Melanocyte of skin (primary cell): ENCODE measurements at places on chromosomes 3 and 15. TPM values are rescaled to one million over a fixed set of nuclear protein-coding genes. Genes with fewer than 3 reads are reported as not detected.

The TMEM212 gene
- not detected in 2 replicates for total RNA-seq

The TMCO5A gene
- not detected in 2 replicates for total RNA-seq

The RASL12 gene
- 0.15 and 0.33 TPM in 2 replicates for total RNA-seq

The ADAM10 gene
- 145 and 229 TPM in 2 replicates for total RNA-seq

The GRM7 gene
- not detected in 2 replicates for total RNA-seq

The DNAH12 gene
- total RNA-seq = under 0.01 and 0.36 TPM in 2 replicates

The CDHR4 gene
- total RNA-seq = not detected in 2 replicates

The PLA1A gene
- 10.7 and 52.3 TPM in 2 replicates for total RNA-seq

The PLCB2 gene
- total RNA-seq = 1.1 and 3.3 TPM in 2 replicates

The GASK1A gene
- 0.15 and 0.33 TPM in 2 replicates for total RNA-seq

The TRPM1 gene
- total RNA-seq = 240 and 285 TPM in 2 replicates

The COL6A5 gene
- under 0.01 TPM in 1 of 2 replicates, not detected in the other for total RNA-seq

The TJP1 gene
- total RNA-seq = 16.7 and 28.4 TPM in 2 replicates

The TGM4 gene
- not detected in 2 replicates for total RNA-seq

The REC114 gene
- total RNA-seq = not detected in 2 replicates

The ONECUT1 gene
- total RNA-seq = 6.5 and 12.7 TPM in 2 replicates

The PYGO1 gene
- 8.9 and 10.5 TPM in 2 replicates for total RNA-seq

The DUOX1 gene
- total RNA-seq = under 0.01 TPM in 1 of 2 replicates, not detected in the other

The CDCP1 gene
- 2.9 and 3.1 TPM in 2 replicates for total RNA-seq

The MESP2 gene
- 0.36 TPM in 1 of 2 replicates, not detected in the other for total RNA-seq

The SLC12A1 gene
- under 0.01 TPM in 1 of 2 replicates, not detected in the other for total RNA-seq

The AGTR1 gene
- total RNA-seq = not detected in 2 replicates

The TMC3 gene
- not detected in 2 replicates for total RNA-seq

The NANOGP8 gene
- total RNA-seq = not detected in 2 replicates

The CSTA gene
- 0.34 TPM in 1 of 2 replicates, not detected in the other for total RNA-seq

The EIF5A2 gene
- 21.4 and 21.6 TPM in 2 replicates for total RNA-seq

The LIPH gene
- under 0.01 TPM in 2 replicates for total RNA-seq

The ALAS1 gene
- 74.6 and 80.7 TPM in 2 replicates for total RNA-seq

The TTC21A gene
- 4.4 and 4.5 TPM in 2 replicates for total RNA-seq

The MAN2A2 gene
- total RNA-seq = 31.6 and 34.1 TPM in 2 replicates

The TF gene
- total RNA-seq = 0.36 and 1.0 TPM in 2 replicates

The DLEC1 gene
- under 0.01 TPM in 2 replicates for total RNA-seq

The GOLGA6L7 gene
- total RNA-seq = not detected in 2 replicates
